ENCODE measurements at places on chromosomes 13 and 19.

DNA sequence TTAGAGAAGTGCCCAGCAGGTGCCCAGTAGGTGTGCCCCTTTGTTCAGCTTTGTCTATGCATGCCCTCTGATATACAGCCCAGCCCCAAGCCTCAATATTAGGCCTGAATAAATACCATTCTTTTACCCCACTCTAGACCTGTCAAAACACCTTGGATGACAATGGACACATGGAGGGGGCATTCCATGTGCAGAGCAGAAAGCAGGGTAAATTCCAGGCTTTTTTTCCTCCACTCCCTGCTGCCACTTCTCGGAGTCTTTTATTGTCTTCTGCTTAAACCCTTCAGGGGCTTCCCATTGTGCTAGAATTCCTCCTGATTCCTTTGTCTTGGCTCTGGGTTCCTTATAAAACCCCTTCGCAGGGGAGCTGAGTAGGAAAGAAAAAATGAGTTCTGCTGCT, 5.8 kb upstream of the FRY start:
- no peak for DNase-seq

DNA sequence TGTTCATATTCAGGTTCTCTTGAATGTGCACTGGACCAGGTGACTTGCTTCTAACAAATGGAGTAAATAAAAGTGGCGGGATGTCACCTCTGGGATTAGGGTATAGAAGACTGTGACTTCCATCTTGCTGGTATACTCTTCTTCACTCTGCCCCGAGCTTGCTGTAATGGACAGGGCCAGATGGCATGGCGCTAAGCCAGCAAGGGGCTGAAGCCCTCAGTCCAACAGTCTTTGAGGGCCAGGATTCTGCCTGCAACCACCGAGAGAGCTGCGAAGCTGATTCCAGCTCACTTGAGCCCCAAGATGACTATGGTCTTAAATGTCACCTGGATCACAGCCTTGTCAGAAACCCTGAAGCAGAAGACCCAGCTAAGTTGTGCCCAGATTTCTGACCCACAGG, 600.0 kb downstream of the FGF9 start:
- DNase-seq: no peak

- DNase-seq: no peak
Observed at GRCh38 chr13:21338156-21338555, 120.9 kb downstream of the ZDHHC20 start.

DNA sequence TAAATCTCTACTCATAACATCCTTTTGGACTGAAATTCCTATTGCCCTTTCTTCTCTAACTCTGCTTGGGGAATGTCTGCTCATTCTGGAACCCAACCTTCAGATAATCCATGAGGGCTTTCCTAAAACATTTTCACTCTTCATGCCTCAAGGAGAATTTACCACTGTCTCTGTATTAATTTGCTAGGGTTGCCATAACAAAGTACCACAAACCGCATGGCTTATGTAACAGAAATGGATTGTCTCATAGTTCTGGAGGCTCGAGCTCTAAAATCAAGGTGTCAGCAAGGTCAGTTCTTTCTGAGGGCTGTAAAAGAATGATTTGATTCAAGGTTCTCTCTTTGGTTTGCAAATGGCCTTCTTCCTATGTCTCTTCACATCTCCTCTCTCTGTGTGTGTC, 209.7 kb downstream of the LACC1 start:
- no peak for DNase-seq

DNA sequence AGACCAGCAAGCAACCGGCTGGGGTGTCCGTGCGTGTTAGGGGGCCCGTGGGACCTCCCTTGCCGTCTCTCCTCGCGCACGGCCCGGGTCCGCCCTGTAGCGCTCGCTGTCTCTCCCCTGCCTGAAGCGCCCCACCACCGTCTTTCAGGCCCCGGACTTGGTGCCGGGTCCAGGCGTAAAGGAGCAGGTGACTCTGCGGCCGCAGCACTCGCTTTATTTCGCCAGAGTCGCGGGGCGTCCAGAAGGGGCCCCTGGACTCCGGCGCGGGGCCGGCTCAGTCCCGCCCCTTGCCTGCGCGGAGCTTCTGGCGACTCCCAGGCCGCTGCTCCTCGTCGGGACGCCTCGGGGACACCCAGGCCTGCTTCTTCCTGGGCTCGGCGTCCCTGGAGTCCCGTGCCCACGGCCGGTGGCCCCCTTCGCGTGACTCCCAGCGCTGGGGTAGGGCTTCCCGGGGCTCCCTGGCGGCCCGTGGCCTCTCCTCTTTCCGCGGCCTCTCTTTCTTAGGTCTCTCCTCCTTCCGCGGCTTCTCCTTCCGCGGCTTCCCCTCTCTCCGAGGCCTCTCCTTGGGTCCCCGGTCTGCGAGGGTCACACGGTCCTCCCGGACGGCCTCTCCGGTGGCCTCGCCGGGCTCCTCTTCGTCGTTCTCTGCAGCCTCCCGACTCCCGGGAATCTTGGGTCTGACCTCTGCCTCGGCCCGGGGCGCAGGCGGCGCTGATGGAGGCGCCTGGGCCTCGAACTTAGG, 3.1 kb downstream of the AMH start:
- DNase-seq: no peak

- DNase-seq: no peak
Observed at GRCh38 chr13:75907044-75907443, 270.9 kb downstream of the LMO7 start.

DNA sequence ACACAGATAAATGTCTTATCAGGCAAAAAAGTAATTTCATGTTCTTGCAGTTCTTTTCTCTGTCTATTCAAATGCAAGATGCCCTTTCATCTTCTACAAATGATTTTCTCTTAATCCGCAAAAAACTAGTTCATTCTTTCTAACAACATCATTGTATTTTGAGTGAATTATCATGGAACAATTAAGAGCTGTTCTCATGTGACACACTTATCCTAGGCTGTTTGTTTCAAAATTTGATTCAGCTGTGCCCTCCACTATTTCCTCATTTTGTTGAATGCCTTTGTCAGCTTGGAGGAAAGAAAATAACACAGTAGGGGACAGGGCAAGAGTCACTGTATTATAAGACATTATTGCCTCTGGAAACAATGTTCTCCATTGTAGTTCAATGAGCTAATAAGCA, 396.9 kb downstream of the KCTD12 start:
- DNase-seq: no peak

GRCh38 chr13:50948601-50949000, 39.0 kb downstream of the RNASEH2B start:
- no peak for DNase-seq

DNA sequence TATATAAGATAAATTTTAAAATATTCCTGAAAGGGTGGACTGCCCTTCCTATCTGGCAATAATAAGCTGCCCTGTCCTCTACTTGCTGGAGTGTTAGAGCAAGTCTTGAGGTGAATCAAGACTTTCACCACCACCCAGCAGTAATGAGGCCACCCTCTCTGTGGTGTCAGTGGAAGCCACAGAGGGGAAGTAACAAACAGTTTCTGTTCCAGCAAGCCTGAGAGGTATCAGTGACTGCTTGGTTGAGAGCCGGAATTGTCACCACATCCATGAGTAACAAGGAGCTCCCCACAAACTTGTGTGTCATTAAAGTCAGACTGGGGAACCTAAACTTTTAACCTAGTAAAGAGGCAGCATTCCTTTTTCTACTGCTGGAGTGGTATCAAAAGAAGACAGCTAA, 532.7 kb upstream of the SPRY2 start:
- DNase-seq: no peak

DNA sequence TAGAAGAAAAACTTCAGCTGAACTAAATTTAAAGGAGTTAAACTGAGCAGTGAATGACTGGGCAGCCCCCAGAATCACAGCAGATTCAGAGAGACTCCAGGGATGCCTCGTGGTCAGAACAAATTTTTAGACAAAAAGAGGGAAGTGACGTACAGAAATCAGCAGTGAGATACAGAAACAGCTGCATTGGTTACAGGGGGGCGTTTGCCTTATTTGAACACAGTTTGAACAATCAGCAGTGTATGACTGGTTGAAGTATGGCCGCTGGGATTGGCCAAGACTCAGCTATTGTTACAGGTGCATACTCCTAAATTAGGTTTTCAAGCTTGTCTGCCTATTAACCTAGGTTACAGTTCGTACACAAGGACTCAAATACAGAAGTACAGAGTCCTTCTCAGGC, 2.2 kb upstream of the SPRYD7 start:
- DNase-seq: no peak

DNA sequence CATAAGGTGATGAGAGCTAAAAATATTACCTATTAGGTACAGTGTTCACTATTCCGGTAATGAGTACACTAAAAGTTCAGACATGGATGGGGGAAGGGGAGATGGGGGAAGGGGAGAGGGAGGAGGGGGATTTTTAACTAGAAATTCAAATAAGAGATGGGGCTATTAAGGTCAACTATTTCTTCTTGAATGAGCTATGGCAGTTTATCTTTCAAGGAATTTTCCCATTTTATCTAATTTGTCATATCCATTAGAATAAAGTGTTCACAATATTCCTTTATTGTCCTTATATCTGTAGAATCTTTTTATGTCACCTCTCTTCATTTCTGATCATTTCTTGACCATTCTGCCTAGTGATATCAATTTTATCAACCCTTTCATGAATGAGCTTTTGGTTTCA, 362.4 kb downstream of the SUCLA2 start:
- DNase-seq: no peak

DNA sequence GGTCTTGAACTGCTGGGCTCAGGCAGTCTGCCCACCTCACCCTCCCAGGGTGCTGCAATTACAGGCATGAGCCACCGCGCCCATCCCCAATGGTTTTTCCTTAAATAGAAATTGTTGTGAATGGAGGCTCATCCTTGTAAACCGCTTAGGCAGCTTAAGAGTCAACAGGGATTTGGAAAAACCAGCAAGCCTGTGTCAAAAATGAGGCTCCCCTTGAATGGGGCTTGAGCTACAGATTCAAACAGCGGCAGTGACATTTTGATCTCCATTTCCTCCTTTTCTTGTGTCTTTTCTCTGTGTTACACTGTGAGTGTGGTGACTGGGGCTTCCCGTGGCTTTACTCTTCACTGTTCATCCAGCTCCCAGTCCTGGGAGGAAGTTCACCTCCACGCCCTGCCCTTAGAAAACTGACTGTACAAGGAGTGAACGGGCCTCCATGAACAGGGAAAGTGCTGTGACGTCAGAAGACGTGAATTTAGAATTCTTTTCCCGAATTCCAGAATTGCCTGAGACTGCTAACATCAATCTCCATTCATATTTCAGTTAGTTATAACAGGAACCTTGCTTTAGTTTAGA, 15.3 kb upstream of the RAB8A start:
- no peak for DNase-seq

DNA sequence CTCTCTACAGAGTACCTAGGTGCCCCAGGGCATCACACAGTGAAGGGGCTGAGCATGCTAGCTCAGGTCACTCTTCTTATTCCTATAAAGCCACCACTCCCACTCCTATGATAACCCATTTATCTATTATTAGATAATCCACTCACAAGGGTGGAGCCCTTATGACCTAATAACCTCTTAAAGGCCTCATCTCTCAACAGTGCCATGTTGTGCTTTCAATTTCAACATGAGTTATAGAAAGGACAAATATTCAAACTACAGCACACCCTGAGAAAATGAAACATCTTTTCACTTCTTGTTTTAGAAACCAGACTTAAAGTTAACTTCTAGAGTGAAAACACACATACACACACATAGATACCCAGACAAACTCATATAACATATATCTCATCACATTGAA, 1494.9 kb upstream of the MIR17HG start:
- no peak for DNase-seq

DNA sequence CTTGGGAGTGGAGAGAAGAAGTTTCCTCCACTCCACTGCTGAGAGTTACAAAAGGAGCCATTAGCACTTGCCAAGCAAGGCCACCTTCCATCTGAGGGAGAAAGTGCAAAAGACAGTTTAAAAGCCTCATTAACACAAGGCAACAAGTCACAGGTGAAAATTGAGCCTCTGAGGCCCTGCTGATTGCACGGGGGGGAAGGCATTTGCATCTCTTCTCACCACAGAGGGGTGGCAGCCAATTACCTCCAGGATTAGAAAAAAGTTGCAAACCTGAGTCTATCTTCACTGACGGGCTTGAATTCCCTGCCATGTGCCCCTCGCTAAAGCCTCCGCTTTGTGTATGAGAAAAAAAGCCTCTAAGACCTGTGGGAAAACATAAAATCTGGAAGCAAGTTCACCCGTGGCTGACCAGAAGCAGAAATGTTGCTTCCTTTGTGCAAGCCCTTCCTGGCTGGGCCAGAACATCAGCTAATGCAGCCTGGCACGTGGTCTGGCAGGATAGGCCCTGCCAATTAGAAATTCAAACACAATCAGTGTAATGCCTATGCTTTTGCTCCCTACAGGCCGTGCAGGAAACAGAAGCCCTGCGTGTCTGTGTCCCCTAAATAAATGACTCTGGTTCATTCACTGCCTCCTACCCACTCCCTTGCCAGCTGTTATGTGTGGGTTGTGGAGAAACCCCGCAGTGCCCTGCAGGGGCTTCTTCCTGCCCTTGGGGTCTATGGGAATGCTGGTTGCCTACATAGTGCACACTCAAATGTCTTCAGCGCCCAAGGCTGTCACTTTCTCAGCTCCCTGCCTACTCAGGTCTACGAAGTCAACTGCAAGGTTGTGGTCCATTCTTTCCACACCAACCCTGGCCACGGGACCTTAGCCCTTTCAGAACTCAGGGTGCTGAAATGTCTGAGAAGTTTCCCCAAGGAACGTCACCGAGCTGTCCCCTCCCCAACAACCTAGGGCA, 150.2 kb downstream of the UQCRFS1 start:
- DNase-seq: no peak

GRCh38 chr13:92575777-92576176, 650.8 kb upstream of the GPC6 start:
- no peak for DNase-seq

- peak; percentile 76 for DNase-seq
Observed at GRCh38 chr13:42991898-42992763, at the start of gene EPSTI1. TSS of gene EPSTI1 (minus strand) at chr13:42992241. CDS start at chr13:42992165, 76 bp downstream.

GRCh38 chr13:90951663-90952062, 395.8 kb upstream of the MIR17HG start:
- DNase-seq: no peak

- DNase-seq: no peak
Observed at GRCh38 chr19:23098286-23098685, 18.5 kb upstream of the ZNF730 start.

GRCh38 chr13:45847554-45848224, 3.9 kb downstream of the SIAH3 start:
- peak; percentile 17 for DNase-seq

DNA sequence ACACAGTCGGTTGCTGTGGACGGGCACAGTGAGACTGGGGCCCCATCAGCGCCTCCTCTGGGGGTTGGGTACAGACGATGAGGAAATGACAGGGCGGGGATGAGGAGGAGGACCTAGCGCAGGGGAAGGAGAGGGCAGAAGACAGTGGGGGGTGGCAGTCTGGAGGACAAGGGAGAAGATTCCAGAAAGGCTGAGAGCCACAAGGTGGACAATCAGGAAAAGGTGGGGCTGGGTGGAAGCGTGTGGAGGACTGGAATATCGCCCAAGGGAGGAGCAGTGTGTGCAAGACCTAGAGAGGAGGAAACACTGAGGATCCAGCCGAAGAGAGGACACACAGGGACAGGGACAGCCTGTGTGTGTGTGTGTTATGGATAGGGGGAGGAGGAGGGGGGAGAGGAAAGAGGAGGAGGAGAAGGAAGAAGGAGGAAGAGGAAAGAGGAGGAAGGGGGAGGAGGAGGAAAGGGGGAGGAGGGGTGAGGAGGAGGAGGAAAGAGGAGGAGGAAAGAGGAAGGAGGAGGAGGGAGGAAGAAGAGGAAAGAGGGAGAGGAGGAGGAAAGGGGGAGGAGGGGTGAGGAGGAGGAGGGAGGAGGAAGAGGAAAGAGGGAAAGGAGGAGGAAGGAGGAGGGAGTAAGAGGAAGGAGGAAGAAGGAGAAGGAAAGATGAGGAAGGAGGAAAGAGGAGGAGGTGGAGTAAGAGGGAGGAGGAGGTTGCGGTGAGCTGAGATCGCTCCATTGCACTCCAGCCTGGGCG, 15.8 kb upstream of the GARIN5A start:
- peak; percentile 43 for DNase-seq

All from activated naive CD4-positive, alpha-beta T cell treated with Interleukin-2 at 50 U/mL for 16 hours (primary cell).